ENCODE measurements at places on chromosomes 4 and X. TPM values are rescaled to one million over a fixed set of nuclear protein-coding genes. Genes with fewer than 3 reads are reported as not detected.

GRCh38 chrX:54067766-54068165 is 23.5 kb upstream of the PHF8 start:
- DNase-seq, result no peak

DNA sequence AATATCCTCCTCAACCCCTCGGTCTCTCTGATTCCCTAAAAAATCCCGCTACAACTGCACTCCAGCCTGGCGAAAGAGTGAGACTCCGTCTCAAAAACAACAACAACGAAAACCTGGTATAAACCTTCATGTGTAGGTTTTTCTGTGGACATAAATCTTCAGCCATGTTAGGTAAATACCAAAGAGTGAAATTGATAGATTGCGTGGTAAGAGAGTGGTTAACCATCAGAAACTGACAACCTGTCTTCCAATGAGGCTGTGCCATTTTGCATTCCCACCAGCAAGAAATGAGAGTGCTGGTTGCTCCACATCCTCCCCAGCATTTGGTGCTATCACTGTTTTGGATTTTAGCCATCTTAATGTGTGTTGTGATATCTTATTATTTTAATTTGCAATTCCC is 10.9 kb downstream of the TBC1D19 start:
- DNase-seq, result no peak

DNA sequence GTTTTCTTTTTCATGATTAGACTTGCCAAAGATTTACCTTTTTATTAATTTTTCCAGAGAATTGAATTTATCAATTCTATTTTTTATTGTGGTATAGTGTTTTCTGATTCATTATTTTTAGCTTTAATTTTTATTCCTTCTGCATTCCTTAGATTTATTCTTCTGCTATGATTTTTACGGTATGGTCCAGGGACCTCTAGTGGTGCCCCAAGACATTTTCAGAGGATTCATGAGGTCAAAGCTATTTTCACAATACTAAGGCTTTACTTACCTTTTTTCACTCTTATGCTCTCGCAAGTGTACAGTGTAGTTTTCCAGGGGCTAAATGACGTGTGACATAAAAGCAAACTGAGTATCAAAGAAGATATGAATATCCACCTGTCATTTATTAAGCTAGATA is 8.0 kb downstream of the RADX start:
- no peak for DNase-seq

DNA sequence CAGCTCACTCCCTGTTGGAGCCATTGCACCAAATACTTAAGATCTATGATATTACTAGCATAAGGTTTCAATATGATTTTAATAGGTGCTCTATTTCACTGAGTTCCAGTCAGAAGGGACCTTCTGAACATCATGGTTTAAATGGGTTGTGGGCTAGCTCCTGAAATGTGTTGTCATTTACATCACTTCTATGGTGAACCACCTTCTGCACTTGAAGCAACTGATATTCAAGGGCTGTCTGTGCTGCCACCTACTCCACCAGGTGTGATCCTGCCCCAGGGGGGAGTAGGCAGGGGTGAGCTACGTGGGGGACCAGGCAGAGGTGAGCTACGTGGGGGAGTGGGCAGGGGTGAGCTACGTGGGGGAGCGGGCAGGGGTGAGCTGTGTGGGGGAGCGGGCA is 35.2 kb downstream of the RNF175 start:
- DNase-seq, result no peak

DNA sequence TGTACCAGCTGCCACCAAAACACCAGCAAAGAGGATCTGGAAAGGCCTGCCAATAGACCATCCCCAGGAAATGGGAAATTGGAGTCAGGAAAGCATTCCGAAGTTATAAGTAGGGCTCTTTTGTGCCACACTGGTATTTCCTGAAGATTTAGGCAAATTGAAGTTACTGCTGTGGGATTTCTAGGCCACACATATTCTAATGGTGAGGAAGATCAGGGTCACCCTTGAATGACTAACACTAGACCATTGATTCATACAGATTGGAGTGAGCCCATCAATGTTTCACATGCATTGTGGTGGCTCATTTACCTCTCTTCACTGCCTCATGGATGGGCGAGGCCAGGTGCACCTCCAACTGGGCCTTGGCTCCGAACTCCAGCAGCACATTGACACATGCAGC is 22.6 kb downstream of the ASB11 start:
- DNase-seq, result no peak

- DNase-seq, result no peak
Measured at GRCh38 chr4:90943311-90943710, 816.1 kb downstream of the CCSER1 start.

- DNase-seq, result no peak
Measured at GRCh38 chr4:113050837-113051236, 1.4 kb downstream of the ANK2 start.

- DNase-seq, result no peak
Measured at GRCh38 chr4:29560452-29560851, 1159.7 kb upstream of the PCDH7 start.

DNA sequence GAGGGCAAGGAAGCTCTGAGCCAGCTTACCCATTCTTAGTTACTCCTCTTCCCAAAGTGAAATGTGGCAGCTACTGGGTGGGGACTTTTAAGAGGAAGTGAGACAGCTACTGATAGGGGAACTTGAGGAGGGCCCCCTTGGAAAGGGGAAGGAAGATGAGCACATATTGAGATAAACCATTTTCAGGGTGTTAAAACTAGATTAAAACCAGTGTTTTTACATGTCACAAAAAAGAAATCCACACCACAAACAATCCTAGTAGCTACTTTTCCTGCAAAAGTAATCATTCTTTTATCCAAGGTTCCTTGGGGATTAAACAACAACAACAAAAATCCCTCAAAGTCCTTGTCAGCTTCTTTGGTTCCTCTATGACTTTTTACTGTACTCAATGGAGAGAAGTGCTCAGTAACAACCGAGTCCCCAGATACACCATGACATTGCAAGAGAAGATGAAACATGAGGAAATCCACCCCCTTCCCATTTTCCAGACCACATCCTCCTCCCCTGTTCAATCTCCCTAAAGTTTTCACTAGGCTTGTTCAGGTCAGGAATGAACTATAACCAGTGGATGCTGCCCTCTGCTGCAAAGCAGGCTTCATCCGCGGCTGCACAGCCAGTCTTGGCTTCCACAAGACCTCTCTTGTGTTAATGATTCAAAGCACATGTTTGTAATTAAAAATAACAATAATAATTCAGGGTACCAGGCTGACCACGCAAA is 113.5 kb upstream of the TMEM164 start:
- DNase-seq, result no peak

DNA sequence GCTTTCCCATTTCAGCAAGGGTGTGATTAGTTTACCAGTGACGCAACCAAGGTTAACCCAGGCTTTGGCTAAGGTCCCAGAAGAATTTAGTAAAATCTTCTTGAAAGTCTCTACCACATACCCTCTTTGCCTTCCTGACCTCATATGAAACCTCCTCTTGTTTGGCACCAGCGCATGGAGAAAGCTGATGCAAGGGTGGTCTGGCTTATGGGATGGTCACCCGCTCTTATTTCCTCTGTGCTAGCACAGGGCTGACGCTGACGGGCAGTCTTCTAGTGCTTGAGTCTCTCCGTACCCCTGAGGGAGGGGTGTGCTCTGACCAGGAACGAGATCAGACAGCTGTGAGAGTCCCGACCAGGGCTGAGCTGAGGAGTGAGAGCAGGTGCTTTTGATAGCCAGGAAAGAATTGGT is 137.6 kb downstream of the TENM3 start:
- DNase-seq, result peak; percentile 31

DNA sequence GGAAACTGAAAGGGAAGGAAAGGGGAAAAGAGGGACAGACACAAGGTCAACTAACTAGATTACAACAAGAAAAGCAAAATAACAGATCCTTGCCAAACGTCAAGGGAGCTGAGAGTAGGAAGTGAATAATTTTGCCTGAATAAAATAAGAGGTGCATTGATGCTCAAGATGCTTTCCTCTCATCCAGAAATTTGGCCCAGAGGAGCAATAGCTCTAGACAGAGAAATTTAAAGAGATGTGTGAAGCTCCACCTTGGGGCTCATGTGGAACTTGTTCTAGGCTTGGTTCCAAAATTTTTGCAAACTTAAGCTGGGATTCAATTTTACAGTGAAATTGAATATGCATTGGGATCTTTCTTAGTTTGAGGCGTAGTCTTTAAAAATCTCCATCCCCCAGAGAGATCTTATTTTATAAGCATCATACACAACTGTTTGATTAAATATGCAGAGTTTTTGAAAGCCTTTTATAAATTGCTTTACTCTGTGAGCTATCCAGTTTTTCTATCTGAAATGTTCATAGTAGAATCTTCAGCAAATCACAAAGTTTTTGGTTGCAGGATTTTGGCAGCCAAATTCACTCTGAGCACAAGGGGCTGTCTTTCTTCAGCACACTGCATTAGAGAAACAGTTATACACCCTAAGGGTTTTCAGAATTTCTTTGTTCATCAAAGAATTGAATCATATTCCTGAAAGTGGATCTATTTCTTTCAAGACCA is 1159.5 kb downstream of the ADGRL3 start:
- DNase-seq, result no peak

DNA sequence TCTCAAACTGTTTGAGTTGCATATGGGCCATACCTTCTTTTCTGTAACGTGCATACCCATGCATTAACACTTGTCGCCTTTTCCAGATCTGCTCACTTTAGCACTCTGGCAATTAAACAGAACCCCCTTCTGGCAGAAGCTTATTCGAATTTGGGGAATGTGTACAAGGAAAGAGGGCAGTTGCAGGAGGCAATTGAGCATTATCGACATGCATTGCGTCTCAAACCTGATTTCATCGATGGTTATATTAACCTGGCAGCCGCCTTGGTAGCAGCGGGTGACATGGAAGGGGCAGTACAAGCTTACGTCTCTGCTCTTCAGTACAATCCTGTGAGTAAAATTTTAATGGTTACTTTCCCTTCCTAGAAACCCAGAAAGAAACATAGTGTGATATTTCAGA is 4.8 kb downstream of the OGT start:
- no peak for DNase-seq

DNA sequence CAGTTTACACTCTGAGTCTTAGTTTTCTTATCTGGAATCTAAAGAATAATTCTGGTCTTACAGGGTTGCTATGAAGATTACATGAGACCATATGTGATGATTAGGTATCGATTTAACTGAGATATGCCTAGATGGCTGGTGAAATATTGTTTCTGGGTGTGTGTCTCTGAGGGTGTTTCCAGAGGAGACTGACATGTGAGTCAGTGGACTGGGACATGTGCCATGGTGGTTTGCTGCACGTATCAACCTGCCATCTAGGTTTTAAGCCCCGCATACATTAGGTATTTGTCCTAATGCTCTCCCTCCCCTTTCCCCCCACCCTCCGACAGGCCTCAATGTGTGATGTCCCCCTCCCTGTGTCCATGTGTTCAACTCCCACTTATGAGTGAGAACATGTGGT is 186.0 kb upstream of the CXorf66 start:
- DNase-seq, result no peak

- no peak for DNase-seq
Measured at GRCh38 chrX:127324128-127324527, 504.6 kb downstream of the PRR32 start.

DNA sequence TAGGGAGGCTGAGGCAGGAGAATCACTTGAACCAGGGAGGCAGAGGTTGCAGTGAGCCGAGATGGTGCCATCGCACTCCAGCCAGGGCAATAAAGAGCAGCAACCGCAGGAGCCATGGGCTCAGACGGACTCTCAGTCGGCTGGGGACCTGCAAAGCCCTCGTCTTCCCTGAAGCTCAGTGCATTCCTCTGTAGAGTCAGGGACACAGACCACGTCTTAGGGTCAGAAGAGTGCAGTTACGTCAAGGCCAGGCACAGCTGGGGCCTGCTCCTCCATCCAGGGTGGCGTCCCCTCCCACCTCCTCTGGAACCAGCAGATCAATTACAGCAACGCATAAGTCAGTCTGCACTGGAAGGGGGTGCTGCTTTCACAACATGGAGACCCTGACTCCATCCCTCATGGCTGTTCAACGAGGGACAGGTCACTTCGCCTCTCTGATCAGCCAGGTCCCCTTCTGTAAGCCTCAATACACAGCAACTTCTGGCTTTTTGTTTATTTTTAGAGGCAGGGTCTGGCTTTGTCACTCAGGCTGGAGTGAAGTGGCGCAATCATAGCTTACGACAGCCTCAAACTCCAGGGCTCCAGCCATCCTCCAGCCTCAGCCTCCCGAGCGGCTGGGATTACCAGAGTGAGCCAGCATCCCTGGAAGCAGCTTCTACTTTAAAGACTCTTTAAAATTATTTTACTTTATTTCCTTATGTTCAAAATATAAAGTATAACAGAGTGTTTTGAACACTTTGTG is 76.4 kb downstream of the ZFYVE28 start:
- DNase-seq, result no peak

DNA sequence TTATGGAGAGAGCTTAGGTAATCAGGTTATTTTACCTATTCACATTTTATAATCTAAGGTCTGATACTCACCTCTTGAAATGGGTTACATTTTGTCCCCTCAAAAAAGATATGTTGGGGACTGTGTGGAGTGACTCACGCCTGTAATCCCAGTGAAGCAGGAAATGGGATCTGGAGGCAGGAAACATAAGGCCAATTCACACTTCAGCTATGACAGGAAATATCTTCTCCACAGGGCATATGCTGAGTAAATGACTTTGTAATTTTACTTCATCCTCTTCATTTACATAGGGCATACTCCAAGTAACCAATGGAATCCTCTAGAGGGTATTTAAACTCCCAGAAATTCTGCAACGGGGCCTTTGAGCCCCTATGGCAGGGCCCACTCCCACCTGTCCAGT is 54.8 kb upstream of the ZMAT1 start:
- no peak for DNase-seq

DNA sequence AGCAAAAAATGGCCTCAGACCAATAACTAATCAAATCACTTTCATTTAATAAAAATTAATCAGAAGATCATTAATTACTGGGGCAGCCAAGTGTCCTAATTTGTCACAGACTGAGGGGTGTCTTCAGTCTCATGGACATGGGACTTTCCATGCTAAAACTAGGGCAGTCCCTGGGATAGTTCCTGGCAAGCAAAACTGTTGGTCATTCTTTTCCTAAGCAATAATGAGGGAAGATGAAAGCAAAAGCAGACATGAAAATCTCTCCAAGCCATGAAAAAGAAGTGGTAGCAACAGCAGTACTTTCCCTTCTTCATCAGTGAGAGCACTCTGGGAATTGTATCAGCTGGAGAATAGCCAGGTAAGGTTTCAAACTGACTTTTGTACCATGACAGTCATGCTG is 3.7 kb upstream of the ANTXR2 start:
- DNase-seq, result no peak

GRCh38 chr4:3524349-3524748 is 7.9 kb downstream of the LRPAP1 start:
- no peak for DNase-seq

- DNase-seq, result no peak
Measured at GRCh38 chrX:15882704-15883539, 28.3 kb upstream of the AP1S2 start.

Gene HMX1
- not detected for total RNA-seq

Gene CCDC120
- total RNA-seq, result 2.5 TPM

Gene SGCB
- total RNA-seq, result 11.1 TPM

Gene ADAM29
- not detected for total RNA-seq

Gene MAGEE2
- 0.11 TPM for total RNA-seq

Gene ANXA10
- not detected for total RNA-seq

Gene MPP1
- 35.2 TPM for total RNA-seq

Gene TMPRSS11D
- not detected for total RNA-seq

Data from adrenal gland (tissue), 19 donors.